ENCODE measurements at places on chromosomes 16 and 17.
A peak's percentile ranks its signal among the peaks of the same experiment; 100 is the strongest.

DNA sequence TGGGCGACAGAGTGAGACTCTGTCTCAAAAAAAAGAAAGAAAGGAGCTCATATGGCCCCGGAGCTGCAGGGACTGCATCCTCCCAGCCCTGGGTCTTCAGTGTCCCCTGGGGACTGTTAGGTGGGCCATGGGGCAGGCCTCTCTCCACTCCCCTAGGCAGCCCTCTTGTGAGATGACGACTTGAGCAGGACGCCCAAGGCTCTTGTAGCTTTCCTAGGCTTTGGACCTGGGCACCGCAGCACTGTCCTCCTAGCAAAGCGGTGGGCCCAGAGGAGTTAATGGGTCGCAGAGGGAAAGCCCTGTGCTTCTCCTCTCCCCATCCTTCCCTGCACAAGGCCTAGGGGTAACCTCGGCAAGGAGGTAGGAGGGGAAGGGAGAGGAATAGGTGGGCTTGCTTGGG lies 202.2 kb downstream of the NTN1 start:
- no peak for DNase-seq

- DNase-seq = peak; percentile 50
These were observed 36.1 kb downstream of the GINS2 start for GRCh38 chr16:85652431-85653221.

DNA sequence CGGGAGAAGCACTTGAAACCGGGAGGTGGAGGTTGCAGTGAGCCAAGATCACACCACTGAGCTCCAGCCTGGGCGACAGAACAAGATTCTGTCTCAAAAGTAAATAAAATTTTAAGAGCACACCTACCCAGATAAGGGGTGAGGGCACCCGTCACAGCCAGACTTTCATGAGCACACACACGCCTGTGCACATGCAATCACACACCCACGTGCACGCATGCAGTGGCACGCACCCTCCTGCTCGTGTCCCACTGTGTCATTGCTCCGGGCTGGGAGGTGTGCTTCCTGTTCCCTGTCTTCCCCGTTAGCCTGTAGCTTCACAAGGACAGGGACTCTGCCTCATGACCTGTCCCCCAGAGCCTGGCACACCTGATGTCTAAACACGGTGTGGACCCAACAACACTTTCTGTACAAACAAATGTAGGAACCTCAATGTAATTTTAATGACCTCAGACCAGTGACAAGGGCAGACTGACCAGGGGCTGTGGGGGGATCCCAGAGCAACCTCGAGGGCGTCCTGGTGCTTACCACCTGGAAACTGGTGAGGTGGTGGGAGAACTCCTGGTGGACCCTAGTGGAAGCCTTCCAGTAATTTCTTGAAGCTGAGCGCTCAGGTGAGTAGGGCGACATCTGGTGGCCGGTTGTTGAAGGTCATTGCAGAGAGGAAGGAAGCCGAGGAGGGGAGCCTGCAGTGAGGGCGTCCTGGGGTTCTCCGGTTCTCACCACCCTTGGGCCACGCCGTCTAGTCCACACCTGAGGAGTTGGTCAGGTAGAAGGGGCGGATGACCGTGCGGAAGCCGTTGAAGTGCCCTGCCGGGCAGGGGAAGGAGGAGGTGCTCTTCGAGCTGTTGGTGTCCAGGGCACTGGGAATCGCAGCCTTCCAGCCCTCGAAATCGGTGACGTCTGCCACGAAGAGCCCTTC lies 8.6 kb downstream of the LGALS3BP start:
- peak; percentile 91 for DNase-seq

DNA sequence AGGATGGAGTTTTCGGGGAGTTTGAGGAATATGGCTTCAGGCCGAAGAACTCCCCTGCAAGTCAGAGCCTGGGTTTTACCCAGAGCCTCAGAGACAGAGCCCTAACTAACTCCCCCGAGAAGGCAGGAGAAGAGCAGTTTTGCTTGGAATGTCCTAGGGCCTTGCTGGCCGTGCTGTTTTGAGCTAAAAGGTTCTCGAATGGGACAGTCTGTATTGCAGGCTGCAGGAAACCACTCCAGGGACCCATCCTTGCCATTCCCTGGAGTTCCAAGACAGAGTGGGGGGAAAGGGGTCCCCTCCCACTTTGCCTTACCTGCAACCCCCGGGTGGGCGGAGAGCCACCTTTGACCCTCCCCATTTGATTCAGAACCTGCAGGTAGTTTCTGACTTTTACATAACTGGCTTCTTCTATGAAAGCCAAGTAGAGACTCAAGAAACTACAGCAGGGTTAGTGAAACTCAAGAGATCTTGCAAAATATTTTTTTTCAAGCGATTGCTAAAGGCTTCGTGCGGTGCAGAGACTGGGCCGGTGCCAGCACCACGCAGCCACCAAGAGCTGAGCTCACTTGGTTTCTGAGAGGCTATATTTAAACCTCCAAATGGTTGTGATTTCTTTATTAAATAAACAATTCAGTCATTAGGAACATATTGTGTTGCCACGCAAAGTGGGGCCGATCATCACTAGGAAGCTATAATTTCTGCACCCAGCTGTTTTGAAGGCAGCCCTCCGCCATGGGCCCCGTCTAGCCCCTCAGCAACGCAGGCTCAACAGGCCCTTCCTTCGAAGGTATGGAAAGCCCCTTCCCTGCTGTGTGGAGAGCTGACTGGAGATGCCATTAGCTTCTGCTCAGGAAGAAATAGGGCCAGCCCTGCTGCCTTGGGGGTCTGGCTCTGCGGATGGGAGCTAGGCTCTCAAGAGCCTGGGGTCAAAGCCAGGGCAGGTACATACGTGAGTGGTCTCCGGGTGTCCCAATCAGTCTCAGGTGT lies 223.0 kb downstream of the NTN1 start:
- DNase-seq = no peak

- DNase-seq = no peak
These were observed 49.0 kb downstream of the MPRIP start for GRCh38 chr17:17091276-17091675.

GRCh38 chr17:77824102-77824779 lies 134.3 kb upstream of the TNRC6C start:
- DNase-seq = no peak

GRCh38 chr16:22355487-22355908 lies 18.9 kb downstream of the CDR2 start:
- DNase-seq = no peak

GRCh38 chr16:60818465-60818864 lies 1217.8 kb downstream of the CDH8 start:
- DNase-seq = no peak

GRCh38 chr17:64608571-64608981 lies 53.5 kb downstream of the SMURF2 start:
- no peak for DNase-seq

GRCh38 chr17:29124135-29124924 lies 55.9 kb downstream of the MYO18A start:
- DNase-seq = peak; percentile 86

DNA sequence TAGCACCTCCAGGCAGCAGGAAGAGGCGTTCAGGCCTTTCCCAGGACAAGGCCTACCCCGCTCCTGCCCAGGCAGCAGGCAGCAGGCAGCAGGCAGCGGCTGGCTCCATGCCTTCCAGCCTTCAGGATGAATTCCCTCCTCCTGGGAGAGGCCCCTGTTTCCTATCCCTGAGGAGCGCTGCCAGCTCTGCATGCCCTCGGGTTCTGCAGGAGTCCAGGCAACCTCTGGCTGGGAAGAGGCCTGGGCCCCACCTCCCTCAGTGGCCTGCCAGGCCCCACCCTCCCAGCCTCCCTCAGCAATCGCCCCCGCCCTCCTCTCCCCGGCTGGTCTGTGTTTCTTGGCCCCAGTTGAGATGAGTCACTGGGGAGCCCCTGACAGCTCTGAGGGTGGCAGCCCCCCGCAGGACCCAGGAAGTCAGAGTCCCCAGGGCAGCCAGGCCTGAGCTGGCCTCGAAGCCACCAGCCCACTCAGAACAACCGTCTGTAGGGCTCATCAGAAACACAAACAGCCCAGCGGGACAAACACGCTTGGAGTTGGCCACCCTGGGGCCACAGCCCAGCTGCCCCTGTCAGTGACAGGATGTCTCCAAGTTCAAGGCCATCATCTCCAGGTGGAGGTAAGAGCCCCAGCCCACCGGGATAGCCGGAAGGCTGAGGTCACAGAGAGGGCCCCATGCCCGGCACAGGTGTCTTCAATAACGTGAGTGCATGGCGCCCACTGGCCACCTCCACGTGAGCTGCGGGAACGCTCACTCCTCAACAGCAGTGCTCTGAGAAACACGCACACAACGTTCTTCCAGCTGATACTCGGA lies 39.5 kb upstream of the CIBAR2 start:
- no peak for DNase-seq

- DNase-seq = peak; percentile 62
These were observed 24.0 kb downstream of the TAT start for GRCh38 chr16:71552698-71553503.

- no peak for DNase-seq
These were observed 232.6 kb upstream of the IRX3 start for GRCh38 chr16:54519161-54519695.

- no peak for DNase-seq
These were observed 878.0 kb downstream of the KCNJ18 start for GRCh38 chr17:22570144-22570845.

GRCh38 chr16:23280483-23280967 lies 21.6 kb upstream of the SCNN1B start:
- DNase-seq = no peak

- no peak for DNase-seq
These were observed 112.4 kb downstream of the SMG6 start for GRCh38 chr17:2191227-2191626.

DNA sequence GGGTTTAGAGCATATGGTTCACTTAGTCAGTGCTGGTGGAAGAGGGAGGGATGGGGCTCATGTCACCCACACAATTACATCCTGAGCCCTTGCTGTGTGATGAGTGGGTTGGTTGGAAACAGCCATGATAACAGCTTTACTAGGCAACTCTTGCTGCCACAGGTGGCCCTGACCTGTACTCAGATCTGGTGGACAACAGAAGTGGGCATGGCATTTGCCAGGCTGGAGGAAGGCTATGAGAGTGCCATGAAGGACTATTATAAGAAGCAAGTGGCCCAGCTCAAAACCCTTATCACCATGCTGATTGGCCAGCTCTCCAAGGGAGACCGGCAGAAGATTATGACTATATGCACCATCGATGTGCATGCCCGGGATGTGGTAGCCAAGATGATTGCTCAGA lies 105.8 kb downstream of the DNAH9 start:
- no peak for DNase-seq

DNA sequence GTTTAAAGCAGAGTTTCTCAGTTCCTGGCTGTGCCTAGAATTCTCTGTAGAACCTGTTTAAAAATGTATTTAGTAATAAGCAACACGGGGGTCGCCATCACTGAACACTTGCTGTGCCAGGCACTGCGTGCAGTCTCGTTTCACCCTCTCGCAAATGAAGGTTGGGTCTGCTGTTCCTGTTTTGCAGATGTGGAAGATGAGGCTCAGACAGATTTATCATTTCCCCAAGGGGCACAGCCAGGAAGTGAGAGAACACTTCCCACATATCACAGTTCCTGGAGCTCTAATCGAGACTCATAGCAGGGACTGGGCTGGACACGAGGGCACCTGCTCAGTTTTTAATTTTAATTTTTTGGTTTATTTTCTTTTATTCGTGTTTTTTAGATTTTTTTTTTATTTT lies 122.7 kb downstream of the ABCC6 start:
- DNase-seq = peak; percentile 84

GRCh38 chr16:25835126-25835525 lies 143.4 kb downstream of the HS3ST4 start:
- DNase-seq = no peak

Measured in Karpas-422 (cell line).